HT1080 (cell line): ENCODE measurements at places on chromosomes 5 and 9. TPM values are rescaled to one million over a fixed set of nuclear protein-coding genes. Genes with fewer than 3 reads are reported as not detected.
A peak's percentile ranks its signal among the peaks of the same experiment; 100 is the strongest.

DNA sequence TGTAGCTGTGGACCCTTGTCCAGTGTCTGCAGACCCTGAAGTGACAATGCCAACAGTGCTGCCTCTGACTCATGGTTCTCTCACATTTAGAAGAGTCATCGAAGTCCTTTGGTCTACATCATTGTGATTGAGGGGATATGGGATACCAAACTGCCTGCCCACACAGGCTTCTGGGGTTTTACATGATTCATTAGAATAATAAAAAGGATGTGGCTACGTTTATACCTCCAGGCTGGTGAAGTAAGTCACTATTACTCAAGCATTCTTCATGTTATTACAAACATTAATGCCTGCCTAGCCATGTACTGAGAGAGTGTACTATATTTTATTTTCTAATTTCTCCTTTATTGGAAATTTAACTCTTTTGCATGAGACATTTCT, 365.7 kb downstream of the SPATA31D1 start:
- peak; percentile 94 for DNase-seq

DNA sequence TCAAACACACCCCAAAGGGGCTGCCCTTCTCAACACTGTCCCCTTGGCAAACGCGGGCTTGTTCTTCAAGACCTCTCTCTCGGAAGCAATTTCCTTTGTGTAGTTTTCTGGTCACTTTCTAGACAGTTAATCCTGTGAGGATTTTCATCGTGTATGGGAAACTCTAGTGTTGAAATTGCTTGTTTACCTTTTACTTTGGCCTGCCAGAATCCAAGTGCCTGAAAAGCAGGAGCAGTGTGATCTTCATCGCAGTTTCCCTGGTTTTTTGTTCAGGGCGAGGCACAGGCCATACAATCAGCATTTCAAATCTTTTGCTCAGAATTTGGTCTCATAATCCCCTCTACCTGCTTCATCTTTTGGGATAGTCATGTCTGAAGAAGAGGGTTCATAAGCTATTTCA, 115.7 kb upstream of the C9orf72 start:
- DNase-seq: no peak

DNA sequence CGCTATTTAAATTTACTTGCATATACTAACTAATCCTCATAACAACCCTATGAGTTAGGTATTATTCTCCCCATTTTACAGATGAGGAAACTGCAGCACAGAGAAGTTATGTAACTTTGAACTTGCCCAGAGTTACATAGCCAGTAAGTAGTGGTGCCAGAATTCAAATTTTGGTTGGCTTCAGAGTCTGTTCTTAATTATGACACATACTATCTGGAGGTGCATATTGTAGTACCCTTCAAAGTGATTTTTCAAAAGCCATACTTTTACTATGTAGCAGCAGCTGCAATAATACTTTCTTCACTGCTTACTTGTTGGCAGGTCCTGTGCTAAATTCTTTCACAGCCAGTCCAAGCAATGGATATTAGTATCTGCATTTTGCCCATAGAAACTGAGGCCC, 16.4 kb downstream of the MAN2A1 start:
- DNase-seq: no peak

DNA sequence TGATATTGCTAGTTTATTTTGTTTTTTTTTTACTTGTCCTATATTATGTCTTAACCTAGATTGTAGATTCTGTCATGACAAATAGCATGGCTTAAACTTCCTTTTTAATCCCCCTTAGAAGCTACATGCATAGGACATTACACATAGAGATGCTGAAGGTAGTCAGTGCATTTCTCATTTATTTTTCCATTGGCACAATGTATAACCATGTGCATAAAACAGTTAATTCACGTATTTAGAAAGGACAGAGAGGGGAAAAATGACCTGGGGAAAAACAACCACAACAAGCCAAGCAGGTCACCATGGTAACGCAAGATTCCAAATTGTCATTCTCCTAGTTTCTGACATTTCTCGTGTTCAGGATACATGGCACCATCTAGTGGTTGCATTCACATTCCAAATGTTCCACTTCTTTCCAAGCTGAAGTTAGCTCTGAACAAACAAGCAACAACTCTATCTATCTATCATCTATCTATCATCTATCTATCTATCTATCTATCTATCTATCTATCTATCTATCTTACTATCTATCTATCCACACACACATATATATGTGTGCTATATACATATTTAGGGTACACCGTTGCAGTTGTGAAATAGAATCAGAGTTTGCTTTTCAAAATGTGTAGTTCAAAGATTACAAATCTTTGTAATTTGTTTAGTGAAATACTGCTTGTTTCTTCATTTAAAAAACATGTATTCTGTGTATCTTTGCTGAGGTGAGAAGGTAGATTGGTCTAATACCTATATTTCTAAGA, 487.2 kb upstream of the ST8SIA4 start:
- DNase-seq: peak; percentile 54

GRCh38 chr5:136808756-136809155, 443.4 kb upstream of the TRPC7 start:
- no peak for DNase-seq

DNA sequence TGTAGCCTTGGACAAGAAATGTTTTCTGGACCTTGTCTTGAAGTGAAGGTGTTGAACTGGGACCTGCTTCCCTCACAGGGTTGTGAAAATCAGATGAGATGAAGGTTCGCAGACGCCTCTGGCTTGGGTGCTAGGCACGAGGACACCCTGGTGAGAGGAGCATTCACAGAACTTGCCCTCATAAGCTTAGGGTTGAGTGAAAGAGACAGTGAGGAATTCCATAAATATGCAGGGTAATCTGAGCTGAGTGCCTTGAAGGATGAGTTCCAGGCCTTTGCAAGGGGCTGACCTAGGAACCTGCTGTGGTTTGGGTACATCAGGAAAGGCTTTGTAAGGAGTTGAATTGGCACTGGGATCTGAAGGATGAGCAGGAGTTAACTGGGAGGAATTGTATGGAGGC, 75.7 kb upstream of the SAP30L start:
- peak; percentile 75 for DNase-seq

DNA sequence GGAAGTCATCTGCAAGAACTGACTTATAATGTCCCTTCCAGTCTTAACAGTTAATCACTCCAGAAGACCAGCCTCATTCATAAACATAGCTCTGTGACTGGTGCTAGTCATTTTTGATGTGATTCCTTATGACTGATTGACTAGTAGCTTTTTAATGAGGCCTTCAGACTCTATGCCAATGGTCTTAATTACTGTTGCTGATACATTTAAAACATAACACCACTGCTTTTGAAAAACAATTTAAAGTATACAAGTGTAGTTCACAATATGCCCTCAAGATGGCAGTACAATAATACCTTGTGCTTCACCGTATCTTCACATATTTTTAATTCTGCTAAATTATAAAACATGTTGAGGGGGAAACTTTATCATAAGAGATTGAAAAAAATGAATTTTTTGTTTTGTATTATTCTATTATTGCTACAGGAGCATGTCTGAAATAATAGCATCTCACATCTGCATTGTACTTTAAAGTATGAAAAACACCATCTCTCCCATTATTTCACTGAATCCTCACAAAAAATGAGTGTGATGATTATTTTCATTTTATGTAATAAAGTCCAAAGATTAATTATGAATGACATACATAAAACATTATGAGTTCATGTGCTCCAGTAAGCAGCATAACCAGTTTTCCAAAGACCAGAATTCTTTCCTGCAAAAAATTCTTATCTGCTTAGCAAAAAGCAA, 55.2 kb upstream of the SHISAL2B start:
- peak; percentile 19 for DNase-seq

Gene MCCC2
- total RNA-seq: 42.0 and 50.3 TPM in 2 replicates

GRCh38 chr5:147509041-147509709, 693 bp downstream of the DPYSL3 start:
- peak; percentile 43 for DNase-seq

DNA sequence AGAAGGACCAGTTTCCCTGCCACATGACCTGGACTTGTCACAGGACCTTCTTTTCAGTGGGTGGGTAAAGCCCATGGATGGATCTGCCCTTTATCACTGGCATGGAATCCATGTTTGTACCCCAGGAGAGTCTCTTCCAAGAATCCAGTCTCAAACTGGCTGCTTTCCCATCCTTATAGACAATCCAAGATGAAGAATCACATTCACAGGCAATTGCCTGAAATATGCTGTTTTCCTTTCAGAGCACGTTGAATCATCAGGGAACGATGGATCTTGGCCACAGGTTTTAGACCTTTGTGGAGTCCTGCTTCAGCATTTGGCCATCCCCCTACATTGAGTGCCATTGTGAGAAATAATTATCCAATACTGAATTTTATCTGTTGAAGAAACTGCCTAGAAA, 319.8 kb downstream of the ASTN2 start:
- no peak for DNase-seq

Gene HTR1A
- total RNA-seq: not detected in 2 replicates

- DNase-seq: peak; percentile 43
These were observed at the start of gene GOLM1 for GRCh38 chr9:86098824-86099700. Gene GOLM1 (minus strand): TSS chr9:86099558. CDS start chr9:86079320, 20,238 bp downstream.

Gene ANKRD33B
- total RNA-seq: 4.9 and 5.2 TPM in 2 replicates

- DNase-seq: no peak
These were observed 30.0 kb upstream of the SLC12A7 start for GRCh38 chr5:1141834-1142233.

GRCh38 chr5:148911386-148911785, 85.0 kb downstream of the ADRB2 start:
- DNase-seq: no peak

DNA sequence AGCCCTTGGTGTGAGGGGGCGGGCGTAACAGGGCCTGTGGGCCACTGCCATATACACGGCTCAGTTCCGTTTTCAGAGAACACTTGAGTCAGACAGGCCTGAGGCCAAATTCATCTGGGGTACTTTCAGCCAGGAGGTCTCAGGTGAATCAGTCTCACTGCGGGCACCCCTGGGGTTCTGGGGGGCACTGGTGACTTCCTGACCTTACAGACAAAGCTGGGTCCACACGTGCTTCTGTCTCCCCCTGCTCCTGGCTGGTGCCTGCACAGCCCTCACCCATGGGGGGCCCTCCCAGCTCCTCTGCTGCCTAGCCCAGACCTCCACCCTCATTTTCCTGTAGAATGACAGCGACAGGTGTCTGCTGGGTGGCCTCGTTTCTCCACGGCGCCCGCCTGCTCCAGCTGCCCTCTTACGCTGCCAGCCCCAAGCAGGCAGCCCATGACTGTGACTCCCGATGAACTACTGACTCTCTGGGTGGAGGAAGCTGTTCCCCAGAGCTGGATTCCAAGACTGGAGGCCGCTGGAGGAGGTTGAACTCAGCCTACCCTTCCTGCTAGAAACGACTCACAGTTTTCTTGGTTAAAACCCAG, 374.1 kb upstream of the IRX4 start:
- DNase-seq: no peak

DNA sequence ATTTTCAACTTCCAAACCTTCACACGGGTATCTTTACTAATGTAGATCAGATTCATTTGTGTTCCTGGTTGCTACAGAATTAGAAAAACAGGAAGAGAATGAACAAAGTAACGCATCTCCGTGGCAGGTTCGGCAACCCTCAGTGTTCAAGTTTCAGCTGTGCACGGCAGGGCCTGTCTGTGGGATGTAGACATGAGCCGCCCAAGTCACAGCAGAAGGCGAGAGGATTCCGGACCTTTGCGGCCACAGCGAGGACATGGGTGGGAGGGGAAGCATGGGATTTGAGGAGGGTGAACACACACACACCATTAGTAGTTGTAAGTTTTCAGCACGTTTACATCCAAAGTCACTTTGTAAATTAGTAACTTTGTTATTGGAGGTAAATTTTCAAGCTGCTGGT, 31.7 kb upstream of the CEP72 start:
- DNase-seq: no peak

Gene MPDZ
- total RNA-seq: 14.8 and 15.9 TPM in 2 replicates

DNA sequence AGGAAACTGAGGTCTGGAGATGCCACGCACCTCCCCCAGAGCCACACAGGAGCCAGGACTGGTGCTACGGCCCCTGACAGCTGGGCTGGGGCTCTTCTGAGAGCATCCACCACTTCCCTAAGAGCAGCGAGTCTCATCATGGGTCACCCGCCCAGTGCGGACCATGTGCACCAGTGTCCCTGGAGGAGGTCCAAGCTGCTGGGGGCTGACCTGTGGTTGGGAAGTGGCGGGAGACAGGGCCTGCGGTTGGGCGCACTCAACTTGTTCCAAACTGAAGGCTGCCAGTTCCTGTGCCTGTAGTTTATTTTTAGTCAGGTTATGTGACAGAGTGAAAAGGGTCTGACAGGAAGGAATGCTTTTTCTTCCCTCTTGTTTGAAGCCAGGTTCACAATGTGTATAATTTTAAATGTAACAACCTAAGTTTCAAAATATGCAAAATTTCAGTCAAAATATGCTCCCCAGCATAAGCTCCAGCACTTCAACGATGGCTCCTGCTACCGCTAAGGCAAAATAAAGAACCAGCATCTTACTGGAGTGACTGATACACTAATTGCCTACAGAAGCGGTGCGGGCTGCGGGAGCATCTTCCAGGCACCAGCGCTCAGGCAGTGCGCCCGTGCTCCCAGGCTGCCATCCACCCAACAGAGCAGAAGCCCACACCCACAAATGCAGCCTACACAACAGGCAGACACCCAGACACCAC, 14.8 kb downstream of the BARHL1 start:
- no peak for DNase-seq

GRCh38 chr5:7208938-7209337, 187.0 kb upstream of the ADCY2 start:
- DNase-seq: no peak

Gene BDP1
- 11.9 and 12.2 TPM in 2 replicates for total RNA-seq

Gene FAXDC2
- 0.90 and 1.4 TPM in 2 replicates for total RNA-seq

- DNase-seq: peak; percentile 63
These were observed 597.9 kb upstream of the TLE4 start for GRCh38 chr9:78973907-78974306.

Gene DNAJC21
- total RNA-seq: 23.5 and 25.8 TPM in 2 replicates

- DNase-seq: no peak
These were observed 73.3 kb upstream of the ORM1 start for GRCh38 chr9:114249424-114250234.

Gene TMEM252
- not detected in 2 replicates for total RNA-seq

- no peak for DNase-seq
These were observed 193.3 kb downstream of the PALM2AKAP2 start for GRCh38 chr9:109973336-109973735.

Gene RAB3C
- total RNA-seq: not detected in 2 replicates

DNA sequence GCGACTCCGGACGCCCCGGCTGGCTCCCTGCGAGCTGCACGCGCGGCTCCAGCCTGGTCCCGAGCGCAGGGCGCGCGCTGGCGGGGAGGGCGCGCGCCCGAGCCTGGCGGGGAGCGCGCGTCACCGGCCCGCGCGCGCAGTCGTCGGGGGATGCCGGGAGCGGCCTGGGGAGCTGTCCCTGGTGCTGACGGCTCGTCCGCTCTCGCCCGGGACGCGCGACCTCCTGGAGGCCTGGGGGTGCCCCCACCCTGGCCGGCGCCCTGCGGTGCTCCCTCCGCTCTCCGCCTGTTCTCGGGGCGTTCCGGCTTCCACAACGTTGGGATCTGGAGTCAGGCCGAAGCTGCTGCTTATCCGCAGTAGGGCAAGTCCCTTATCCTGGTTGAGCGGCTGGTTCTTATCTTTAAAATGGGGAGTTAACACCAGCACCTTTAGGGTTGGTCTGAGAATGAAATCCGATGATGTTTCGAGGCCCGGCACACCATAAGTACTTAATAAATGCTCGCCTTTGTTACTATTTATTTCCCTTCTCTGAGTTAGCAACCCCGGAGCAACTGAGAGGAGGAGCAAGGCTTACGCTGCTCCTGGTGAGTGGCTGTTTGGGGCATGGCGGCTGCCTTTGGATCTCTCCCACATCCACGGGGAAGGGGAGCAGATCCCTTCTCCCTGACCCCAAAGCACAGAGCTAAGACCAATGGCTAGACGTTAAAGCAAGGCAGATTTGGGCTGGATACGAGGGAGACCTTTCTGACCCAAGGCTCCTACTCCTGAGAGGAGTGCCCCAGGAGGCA, at the start of gene FAM163B:
FAM163B (minus strand) TSS at position 79 of the 788 bp plus-strand sequence. CDS start 29,166 bp downstream, outside the sequence.
- no peak for DNase-seq
